Thoracic aorta (tissue), 2 donors: ENCODE measurements at places on chromosomes 5 and 9.
A peak's percentile ranks its signal among the peaks of the same experiment; 100 is the strongest.

DNA sequence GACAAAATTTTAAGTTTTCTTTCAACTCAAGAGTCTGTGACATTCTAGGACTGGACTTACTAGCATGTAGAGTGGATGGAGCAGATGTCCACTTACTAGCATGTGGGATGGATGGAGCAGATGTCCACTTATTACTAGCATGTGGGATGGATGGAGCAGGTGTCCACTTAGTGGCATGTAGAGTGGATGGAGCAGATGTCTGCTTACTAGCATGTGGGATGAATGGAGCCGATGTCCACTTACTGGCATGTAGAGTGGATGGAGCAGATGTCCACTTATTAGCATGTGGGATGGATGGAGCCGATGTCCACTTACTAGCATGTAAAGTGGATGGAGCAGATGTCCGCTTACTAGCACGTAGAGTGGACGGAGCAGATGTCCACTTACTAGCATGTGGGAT, 2.4 kb downstream of the SLC36A1 start:
- H3K27me3 ChIP-seq = no peaks in the 10 kb centered on the region
- DNase-seq = no peak
- no peaks in the 10 kb centered on the region for H3K36me3 ChIP-seq
- peaks cover 14% of the 10 kb centered on the region for H3K4me1 ChIP-seq
- H3K4me3 ChIP-seq = no peak overlapping the region

DNA sequence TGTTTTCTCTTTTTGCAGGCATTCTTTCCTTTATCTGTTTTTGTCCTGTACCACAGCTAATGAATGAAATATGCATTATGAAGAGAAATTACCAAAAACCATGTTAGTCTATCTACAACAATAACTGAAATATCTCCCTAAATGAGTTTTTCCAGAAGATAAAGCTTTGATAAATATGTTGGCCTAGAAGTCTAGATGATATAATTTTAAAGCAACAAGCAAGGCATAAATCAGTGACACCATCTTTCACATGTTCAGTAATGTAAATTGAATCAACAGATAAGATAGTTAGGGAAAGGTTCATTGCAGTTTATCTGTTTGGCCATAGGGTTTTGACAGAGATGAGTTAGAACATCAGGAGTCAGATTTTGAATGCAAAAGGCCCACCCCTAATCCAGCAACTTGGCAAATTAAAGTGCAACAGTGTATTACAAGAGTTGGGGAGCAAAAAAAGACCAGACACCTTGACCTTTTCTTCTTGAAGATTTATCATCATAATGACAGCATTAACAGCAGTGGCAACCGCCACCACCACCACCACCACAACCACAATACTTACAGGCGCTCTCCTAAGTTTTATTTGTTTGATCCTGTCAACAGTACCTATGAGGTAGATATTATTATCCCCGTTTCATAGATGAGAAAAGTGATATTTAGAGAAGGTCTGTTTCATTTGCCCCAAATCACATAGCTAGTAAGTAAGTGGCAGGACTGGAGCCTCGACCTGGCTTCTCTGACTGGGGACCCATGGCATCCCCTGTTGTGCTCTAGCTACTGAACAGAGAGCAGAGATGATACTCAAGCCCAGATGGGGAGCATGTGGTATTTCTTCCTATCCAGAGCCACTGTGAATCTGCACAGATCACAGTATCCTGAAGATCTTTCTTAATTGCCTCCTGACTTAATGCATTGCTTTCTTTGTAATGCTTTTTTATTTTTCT, 122.8 kb upstream of the DHFR start:
- no peak overlapping the region for H3K27ac ChIP-seq
- no peaks in the 10 kb centered on the region for H3K4me1 ChIP-seq
- no peak overlapping the region for H3K4me3 ChIP-seq
- DNase-seq = no peak
- no peaks in the 10 kb centered on the region for H3K27me3 ChIP-seq
- H3K36me3 ChIP-seq = peaks cover 7% of the 10 kb centered on the region

- no peaks in the 10 kb centered on the region for H3K4me1 ChIP-seq
- no peak overlapping the region for H3K4me3 ChIP-seq
- no peaks in the 10 kb centered on the region for H3K36me3 ChIP-seq
- no peak for DNase-seq
- H3K27ac ChIP-seq = no peak overlapping the region
These were observed 37.4 kb upstream of the RUSC2 start for GRCh38 chr9:35452481-35452880.

- no peak overlapping the region for H3K27ac ChIP-seq
- no peaks in the 10 kb centered on the region for H3K27me3 ChIP-seq
- H3K4me1 ChIP-seq = no peaks in the 10 kb centered on the region
- no peak overlapping the region for H3K4me3 ChIP-seq
These were observed 164.5 kb upstream of the PHYKPL start for GRCh38 chr5:178396796-178397720.

GRCh38 chr5:2759696-2760461, 8.4 kb upstream of the IRX2 start:
- H3K27me3 ChIP-seq = peaks cover 3% of the 10 kb centered on the region
- H3K27ac ChIP-seq = no peak overlapping the region
- H3K4me3 ChIP-seq = no peak overlapping the region
- no peaks in the 10 kb centered on the region for H3K36me3 ChIP-seq
- H3K4me1 ChIP-seq = peaks cover 24% of the 10 kb centered on the region

DNA sequence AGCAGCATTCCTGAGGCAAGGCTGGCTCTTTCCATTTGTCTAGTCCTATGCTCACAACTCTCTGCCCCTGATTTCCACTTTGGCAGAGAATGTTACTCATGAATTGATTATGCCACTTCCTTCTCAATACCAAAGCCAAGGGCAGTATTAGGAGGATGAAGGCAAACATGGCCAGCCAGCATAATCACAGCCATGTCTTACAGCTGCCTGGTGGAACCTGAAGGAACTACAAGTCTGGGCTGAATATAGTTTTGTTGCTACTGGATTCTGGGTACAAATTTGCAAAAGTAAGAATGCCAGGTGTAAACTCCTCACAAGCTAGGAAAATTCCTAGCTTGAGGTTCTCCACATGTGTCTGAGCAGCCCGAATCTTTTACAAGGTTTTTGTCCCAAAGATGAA, 4.2 kb downstream of the SIL1 start:
- H3K4me1 ChIP-seq = peaks cover 7% of the 10 kb centered on the region
- DNase-seq = no peak
- H3K4me3 ChIP-seq = no peak overlapping the region

DNA sequence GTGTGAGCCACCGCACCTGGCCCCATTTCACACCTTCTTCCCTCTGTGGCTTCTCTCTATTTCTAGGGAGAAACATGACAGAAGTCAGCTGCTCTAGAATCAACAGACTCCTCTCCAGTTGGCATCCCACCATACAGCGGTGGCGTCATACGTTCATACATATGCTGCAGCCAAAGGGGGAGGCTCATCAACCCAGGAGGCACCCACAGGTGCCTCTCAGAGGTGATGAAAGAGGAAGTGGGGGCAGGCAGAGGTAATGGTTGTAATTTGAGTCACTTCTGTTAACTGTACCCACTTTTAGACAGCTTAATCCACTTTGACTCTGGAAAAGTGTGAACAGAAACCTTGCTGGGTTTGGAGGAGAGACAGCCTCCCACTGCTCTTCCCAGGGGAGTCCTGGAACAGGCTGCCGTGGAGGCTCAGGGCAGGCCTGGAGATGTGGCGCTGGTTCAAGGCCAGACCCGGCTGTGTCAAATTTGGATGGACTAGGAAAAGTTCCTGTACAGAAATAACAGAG, 47.3 kb upstream of the SUB1 start:
- DNase-seq = no peak
- H3K4me1 ChIP-seq = peaks cover 43% of the 10 kb centered on the region
- peak overlapping the region; percentile 51 for H3K27ac ChIP-seq
- no peak overlapping the region for H3K4me3 ChIP-seq
